GM03348 (cell line): ENCODE measurements at places on chromosomes 12 and 14.

- DNase-seq = no peak
Observed at GRCh38 chr12:106115440-106115839, 23.3 kb downstream of the NUAK1 start.

GRCh38 chr12:84995641-84996040, 40.4 kb downstream of the TSPAN19 start:
- DNase-seq = no peak

- peak; percentile 31 for DNase-seq
Observed at GRCh38 chr12:93115646-93116045, 186.6 kb upstream of the EEA1 start.

- DNase-seq = no peak
Observed at GRCh38 chr14:53792909-53793308, 163.7 kb downstream of the BMP4 start.
